ENCODE measurements at places on chromosomes 4 and X.

DNA sequence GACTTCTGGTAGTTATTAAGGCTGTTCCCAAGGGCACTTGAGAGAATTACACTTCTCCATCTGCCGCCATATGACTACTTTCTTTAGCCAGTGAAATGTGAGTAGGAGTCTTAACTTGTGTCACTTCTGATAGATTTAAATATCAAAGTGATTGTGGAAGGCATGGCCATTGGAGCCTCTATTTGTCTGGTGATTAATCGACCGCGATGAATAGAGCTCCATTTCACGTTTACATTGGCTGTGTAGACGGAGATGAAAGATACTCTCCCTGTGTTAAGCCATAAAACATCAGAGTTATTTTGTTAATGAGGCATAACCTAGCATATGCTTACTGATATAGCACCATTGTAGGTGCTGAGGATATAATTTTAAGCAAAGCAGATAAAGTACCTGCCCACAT lies 852.4 kb downstream of the CCSER1 start:
- no peak for DNase-seq

DNA sequence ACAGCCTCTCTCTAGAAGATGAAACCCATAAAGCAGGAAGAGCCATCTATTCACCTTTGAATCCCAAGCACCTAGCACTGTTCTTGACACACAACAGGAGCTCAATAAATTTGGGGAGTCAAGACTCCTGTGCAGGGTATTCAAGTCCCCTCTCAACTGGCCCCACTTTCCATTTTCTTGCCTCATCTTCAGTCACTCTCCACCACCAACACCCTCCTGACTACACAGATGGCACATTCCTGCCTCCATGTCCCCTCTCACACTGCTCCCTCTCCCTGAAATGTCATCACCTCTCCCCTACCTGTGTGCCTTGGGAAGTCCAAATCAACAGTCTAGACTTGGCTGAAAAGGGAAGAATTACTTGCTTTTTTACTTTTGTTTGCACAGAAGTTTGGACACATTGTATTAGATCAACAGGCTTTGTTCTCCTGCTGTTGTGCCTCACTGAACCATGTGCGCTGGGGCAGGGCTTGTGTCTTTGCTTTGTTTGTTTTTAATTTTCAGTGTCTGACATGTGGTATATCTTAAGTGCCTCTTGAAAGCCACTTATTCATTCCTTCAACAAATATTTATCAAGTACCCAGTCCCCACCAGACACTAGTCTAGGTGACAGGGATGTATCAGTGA lies 85.1 kb downstream of the APBB2 start:
- DNase-seq, result no peak

DNA sequence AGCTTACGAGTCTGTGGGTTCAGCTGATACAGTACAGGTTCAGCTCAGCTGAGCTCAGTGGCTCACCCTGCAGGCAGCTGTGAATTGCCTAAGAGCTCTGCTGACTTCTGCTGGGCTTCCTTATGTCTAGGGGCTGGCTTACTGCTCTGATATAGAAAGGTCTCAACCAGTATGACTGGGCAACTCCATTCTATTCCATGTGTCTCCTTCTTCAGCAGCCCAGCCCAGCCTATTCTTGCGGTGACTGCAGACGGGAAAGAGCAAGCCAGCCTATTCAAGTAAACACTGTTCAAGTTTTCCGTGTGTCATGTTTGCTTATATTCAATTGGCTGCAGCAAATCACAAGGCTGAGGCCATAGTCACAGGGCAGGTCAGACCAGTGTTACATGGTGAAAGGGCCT lies 615.4 kb upstream of the ZFP42 start:
- no peak for DNase-seq

DNA sequence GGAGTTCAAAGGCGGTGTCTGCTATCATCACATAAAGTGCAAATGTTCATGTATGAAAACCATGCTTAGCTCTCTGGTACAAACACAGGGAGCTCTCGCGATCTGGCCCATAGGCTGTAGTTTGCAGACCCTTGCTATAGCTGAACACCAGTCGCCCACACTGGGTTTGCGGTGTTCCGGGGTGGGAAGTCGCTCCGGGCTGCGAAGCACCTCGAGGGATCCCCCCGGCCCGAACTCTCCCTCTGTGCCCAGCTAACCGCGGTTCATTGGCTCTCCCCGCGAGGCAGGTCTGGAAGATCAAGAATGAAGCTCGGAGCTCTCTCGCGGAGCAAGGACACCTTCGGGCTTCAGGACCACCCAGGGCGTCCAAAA lies 341 bp upstream of the PRPS2 start:
- no peak for DNase-seq

GRCh38 chrX:16639966-16640365 lies 10.0 kb upstream of the S100G start:
- no peak for DNase-seq

DNA sequence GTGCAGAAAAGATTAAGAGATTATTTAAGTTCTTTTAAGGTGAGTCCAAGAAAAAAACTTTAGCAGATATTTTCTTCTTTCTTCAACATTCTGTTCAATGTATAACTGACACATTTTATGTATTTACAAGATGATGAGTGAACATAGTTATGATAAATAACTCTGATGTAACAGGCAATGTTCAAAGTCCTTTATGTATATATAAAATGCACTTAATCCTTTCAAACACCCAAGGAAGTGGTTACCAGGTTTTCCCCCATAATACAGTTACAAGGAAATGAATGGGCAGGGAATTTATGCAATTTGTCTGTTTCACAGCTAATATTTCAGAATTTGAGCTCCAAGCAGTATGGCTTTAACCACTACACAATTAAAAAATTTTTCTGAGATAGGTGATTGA lies 8.2 kb downstream of the CXCL3 start:
- no peak for DNase-seq

Measured in spleen (tissue), 13 donors.